ENCODE measurements at places on chromosomes 2 and 18.

GRCh38 chr18:75111760-75112159 is 97.2 kb downstream of the PTGR3 start:
- DNase-seq, result no peak

- DNase-seq, result no peak
Measured at GRCh38 chr18:76447258-76447890, 47.7 kb downstream of the ZNF516 start.

GRCh38 chr2:25280051-25280687 is 61.6 kb downstream of the DNMT3A start:
- no peak for DNase-seq

GRCh38 chr2:104028061-104028460 is 825.9 kb upstream of the POU3F3 start:
- no peak for DNase-seq
